ENCODE measurements at places on chromosomes 1 and 21. TPM values are rescaled to one million over a fixed set of nuclear protein-coding genes. Genes with fewer than 3 reads are reported as not detected.

DNA sequence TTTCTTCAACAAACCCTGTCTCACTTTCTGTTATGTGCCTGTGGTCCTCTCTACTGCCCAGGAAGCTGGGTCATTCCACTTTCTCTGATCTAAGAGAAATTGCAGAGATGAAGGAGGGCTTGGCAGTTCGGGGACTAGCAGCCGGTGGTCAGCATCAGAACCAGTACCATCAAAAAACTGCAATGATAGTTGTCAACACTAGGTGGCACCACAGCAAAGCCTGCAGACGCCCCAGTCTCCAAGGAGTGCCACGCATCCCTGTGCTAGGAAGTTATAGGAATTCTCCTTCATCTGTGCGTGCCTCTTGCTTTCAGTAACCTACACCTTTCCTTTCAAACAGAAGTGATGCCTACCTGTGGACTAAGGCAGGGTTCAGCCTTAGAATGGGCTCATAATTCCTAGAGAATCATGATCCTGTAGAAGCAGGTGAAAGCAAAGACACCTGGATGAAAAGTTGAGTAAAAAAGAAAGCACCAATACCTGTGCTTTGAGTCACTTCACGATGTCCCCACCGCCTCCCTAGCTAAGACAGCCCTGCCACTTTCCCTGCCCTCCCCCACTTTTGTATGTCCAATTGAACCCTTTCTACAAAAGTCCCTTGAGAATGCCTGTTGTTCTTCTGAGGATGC is 129.2 kb downstream of the ADAMTS1 start:
- DNase-seq: peak; percentile 6

- DNase-seq: no peak
Observed at GRCh38 chr21:35727830-35728229, 332.5 kb downstream of the SETD4 start.

LYPD8 gene
- not detected for polyA plus RNA-seq

DNA sequence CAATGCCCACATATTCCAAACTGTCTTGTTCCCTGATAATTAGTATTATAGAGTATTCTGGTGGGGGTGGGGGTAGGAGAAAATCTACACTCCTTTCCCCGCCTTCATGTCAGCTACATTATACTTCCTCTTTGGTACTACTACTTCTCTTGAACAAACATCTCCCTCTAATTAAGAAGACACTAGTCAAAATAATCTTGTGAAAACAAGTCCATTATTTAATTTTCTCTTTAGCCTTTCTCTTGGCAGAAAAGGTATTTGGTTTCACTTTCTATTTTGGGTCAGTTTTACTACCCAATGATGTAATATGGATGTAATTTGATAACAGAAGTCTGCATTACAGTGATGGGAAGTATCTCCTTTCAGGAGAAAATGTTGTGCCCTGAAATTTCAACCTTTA is 22.5 kb downstream of the NTMT2 start:
- DNase-seq: no peak

All from HepG2 (cell line).